ENCODE measurements at places on chromosomes 1 and 21. TPM values are rescaled to one million over a fixed set of nuclear protein-coding genes. Genes with fewer than 3 reads are reported as not detected.

DNA sequence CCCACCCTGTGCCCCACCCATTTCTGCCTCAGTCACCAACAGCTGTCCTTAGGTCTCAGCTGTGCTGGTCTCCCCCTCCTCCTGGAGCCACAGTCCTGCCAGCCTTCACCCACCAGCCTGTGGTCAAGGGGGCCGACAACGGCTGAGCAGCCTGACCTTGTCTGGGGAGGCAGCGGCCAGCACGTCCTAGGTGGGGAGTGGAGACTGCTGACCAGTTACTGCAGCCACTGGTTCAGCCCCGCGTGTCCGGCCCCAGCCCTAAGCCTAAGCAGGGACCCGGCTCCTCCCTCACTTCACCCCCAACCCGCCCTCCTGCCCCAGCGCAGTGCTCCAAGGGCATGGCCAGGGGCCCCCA is 79.2 kb downstream of the MORN1 start:
- DNase-seq, result no peak

DNA sequence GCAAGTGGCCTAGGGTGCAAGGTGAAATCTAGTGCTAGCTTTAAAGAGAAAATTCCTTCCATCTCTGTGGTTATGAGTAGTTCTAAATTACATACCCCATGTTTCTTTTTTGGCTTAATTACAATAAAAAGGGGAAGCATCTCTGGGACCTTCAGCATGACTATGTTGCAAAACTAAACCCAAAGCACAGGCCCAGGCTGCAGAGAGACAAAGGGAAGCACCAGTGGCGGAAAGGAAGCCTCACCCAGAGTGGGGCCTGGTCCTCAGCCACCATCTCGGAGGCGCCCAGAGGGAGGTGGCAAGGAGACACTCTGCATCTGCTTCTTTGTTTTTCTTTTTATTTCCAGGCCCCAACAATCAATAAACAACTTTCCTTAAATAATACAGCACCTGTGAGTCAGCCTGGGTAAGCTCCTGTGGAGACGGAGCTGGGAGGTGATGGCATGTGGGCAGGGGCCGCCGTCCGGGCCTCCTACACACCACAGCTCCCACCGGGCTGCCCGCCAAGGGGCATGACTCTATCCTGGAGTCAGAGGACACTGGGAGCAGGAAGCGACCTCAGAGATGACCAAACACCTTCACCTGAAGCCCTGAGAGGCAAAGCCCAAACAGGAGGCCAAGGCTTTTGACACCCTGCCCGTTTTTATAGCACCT is 21.7 kb downstream of the ITPKB start:
- no peak for DNase-seq

GRCh38 chr1:177983482-177984135 is 13.8 kb upstream of the SEC16B start:
- no peak for DNase-seq

The TRIM46 gene
- total RNA-seq, result 4.4 TPM

DNA sequence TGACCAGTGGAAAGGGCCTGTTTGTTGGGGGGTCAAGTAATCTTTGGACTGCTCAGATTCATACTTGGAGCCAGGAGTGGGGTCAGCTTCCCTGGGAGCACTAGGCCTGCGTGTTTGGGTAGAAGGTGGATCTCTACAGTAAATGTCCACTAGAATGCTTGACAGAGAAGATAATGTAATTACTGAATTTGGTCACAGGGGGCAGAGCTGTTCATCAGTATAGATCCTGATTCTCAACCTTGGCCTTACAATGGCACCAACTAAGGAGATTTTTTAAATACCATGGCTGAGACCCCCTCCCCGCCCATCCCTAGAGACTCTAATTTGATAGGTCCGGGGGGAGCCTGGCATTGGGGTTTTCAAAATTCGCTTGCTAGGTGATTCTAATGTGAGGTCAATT is 217.5 kb upstream of the PLXNA2 start:
- no peak for DNase-seq

The GCSAML gene
- total RNA-seq, result not detected

GRCh38 chr1:160451119-160451858 is 50.9 kb downstream of the VANGL2 start:
- DNase-seq, result no peak
